ENCODE measurements at places on chromosomes 4 and X.

- no peak for DNase-seq
These were observed 58.3 kb downstream of the PCGF3 start for GRCh38 chr4:763922-764321.

- no peak for DNase-seq
These were observed 452.4 kb downstream of the BCOR start for GRCh38 chrX:39645178-39645895.

DNA sequence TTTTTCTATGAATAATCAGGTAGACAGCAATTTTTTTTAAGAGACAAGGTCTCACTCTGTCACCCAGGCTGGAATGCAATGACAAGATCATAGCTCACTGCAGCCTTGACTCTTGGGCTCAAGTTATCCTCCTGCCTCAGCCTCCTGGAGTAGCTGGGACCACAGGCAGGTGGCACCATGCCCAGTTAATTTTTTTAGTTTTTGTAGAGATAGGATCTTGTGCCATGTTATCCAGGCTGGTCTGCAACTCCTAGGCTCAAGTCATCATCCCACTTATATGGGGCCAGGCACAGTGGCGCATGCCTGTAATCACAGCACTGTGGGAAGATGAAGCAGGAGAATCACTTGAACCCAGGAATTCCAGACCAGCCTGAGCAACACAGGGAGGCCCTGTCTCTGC lies 26.8 kb downstream of the AFAP1 start:
- no peak for DNase-seq

GRCh38 chr4:147732518-147733235 lies 789 bp downstream of the ARHGAP10 start:
- DNase-seq = no peak

- no peak for DNase-seq
These were observed 115.1 kb downstream of the SLC39A8 start for GRCh38 chr4:102230194-102230593.

GRCh38 chr4:7559741-7560395 lies 125.1 kb upstream of the PSAPL1 start:
- DNase-seq = no peak

DNA sequence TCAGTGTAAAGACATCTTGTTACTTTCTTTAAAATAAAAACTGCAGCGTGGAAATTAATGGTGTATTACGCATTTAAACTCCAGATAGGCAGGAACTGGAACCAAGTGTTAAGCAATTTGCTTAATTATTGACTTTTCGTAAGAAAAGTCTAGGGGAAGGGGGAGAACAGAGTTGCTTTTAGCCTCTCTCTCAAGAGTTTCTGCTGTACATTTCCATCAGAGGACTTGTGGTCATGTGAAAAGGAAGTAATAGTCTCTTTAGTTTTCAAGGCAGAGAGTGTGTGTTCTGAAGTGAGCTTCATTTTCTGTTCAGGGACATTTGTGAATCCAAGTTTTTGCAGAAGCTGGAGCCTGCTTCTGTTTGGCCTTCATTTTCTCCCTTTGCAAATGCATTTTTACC lies 127.2 kb downstream of the UBE2K start:
- DNase-seq = no peak

DNA sequence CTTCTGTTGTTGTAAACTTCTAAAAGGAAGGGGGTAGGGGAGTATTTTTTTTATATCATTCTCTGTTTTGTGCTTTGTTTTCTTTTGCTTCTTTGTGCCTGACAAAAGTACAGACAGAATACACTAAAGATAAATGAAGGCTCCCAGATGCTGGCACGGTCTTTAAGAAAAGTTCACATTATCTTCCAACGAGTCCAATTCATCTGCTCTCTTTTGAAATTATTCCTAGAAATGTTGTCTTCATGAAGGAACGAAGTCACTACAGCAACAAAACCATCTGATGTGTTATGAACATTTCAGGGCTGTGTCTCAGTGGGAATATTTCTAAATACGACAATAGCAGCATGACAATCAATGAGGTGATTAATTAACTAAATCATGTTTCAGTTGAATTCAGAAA lies 813.8 kb upstream of the HTR2C start:
- DNase-seq = no peak

DNA sequence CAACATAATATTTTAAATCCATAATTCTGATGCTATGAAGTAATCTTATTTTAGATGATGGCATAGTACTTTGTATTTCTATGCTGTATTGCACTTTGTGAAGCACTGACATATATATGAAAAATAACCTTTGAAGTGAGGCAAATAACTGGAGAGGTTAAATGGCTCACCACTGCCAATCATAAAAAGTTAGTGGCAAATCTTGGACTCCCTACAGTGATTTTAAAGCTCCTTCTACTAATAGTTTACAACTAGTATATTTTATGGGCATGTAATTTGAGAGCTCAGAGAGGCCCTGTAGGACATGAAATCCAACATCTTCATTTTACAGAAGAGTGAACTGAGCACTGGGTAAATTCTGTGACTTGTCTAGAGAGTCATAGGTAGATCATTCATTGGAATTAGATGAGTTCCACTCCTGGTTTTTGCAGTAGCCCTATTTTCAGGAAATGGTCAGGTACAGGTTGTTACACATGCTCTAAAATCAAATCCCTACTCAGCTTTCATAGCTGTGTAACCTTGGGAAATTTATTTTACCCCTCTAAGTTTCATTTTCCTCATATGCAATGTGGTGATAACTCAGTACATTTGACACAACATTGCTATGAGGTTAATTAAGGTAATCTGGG lies 804 bp upstream of the GC start:
- no peak for DNase-seq

GRCh38 chrX:133726211-133726630 lies 259.2 kb downstream of the GPC3 start:
- no peak for DNase-seq

DNA sequence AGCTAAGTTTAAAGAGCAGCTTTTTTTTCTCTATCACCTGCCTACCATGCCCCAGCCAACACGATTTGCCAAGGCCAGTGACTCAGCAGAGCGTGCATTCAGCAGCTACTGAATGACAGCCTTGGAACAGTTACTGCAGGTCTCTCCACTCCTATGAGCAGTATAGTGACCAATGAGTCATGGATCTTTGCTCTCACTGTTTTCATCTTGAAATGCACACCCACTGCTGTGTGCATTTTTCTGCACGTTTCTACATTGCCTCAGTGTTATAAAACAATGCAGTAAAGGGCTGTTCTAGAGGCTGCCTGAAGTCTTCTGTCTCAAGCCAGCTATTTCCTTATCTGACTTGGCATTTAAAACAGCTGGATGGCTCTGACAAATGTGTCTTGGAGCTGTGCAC lies 66.0 kb upstream of the C4orf54 start:
- peak; percentile 41 for DNase-seq

- peak; percentile 28 for DNase-seq
These were observed 41.1 kb upstream of the FAM9C start for GRCh38 chrX:13085526-13085925.

DNA sequence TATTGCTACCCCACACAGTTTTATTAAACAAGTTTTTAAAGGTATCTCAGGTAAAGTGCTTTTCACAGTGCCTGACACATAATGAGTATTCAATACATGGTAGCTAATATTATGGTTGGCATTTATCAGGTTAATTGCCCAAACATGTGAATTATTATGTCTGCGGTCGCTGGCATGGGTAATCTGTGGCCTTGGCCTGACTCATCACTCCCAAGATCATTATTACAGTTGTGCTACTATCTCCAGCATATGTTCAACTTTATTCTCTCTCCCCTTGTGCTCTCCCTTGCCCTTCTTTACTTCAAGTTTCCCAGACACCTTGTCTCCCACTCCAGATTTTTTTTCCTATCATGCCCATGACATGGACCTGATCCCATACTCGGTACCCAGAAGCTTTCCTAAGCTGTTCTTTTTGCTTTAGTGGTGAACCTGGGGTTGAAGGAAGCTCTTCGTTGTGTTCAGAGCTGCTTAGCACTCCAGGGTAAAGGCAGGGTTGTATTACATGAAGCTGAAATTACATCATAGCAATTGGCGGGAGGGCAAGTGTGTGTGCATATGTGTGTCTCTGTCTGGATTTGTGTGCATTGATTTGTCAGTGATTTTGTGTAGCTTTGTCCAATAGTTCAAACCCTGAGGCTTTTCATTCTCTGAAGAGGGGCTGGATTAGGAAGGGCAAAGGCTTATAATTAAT lies 176.5 kb upstream of the NRK start:
- no peak for DNase-seq

DNA sequence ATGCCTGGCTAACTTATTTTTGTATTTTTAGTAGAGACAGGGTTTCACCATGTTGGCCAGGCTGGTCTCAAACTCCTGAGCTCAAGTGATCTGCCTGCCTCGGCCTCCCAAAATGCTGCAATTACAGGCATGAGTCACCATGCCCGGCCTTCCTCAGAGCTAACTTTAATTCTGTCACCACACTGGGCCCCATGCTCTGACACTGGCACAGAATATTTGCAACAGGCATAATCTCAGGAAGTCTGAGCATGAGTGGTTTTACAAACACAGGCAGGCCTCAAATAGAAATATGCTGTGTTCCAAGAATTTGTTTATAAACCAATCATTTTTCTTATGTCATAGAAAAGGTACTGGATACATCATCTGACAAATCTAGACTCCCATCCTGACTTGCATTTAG lies 32.7 kb upstream of the FAM9C start:
- peak; percentile 6 for DNase-seq

DNA sequence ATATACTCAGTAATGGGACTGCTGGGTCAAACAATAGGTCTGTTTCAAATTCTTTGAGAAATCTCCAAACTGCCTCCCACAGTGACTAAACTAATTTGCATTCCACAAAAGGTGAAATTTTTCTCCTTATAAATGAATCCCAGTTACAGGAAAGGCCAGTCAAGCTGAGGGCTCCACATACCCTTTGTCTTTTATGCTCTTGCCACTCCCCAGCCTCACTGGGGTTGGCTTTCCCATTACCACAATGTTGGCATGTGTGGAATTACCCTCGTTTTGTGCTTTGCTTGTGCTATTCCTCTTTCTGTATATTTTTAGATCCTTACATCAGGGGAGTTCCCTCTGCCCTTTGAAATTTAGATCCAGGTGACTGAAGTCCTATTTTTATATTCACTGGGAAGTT lies 220.2 kb upstream of the LCORL start:
- DNase-seq = no peak

DNA sequence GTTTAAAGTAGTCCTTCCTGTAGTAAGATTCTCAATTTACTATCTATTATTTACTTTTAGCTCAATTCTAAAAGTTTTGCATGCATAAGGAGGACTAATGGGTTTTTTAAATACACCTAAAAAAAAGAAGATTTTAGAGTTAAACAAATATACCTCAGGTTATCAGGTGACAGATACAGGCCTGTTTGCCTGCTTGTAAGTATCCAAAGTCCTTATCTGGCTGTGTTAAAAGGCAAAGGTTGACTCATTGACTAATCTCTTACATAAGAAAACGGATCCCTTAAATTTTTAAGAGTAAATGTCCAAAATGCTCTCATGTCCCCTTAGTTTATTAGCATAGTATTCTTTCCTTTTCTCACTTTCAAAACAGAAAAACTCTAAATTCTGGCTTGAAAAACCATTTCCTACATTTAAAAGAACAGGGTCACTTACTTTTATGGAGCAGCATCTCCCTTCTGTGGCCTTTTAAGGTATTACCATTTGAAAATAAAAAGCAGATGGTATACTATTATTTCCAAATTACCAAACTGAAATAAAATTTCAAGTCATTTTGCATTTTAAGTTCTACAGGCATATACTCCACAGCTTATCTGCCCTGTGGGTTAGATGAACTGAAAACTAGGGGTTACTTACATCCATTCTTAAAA lies 4.5 kb downstream of the CBR4 start:
- DNase-seq = no peak

DNA sequence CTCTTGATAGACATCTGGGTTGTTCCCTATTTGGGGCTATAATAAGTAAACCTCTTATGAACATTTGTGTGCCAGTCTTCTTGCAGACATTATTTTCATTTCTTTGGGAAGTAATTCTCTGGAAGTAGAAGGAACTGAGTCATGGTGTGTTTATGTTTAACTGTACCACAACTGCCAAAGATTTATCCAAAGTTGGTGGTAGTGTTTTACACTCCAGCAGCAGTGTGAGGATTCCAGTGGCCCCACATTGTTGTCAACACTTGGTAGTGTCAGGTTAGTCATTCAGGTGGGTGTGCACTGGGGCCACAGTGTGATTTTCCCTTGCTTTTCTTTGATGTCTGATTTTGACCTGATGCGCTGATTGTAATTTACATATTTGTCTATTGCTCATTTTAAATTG lies 5.0 kb upstream of the UVSSA start:
- no peak for DNase-seq
